ENCODE measurements at places on chromosomes 3 and 15.

DNA sequence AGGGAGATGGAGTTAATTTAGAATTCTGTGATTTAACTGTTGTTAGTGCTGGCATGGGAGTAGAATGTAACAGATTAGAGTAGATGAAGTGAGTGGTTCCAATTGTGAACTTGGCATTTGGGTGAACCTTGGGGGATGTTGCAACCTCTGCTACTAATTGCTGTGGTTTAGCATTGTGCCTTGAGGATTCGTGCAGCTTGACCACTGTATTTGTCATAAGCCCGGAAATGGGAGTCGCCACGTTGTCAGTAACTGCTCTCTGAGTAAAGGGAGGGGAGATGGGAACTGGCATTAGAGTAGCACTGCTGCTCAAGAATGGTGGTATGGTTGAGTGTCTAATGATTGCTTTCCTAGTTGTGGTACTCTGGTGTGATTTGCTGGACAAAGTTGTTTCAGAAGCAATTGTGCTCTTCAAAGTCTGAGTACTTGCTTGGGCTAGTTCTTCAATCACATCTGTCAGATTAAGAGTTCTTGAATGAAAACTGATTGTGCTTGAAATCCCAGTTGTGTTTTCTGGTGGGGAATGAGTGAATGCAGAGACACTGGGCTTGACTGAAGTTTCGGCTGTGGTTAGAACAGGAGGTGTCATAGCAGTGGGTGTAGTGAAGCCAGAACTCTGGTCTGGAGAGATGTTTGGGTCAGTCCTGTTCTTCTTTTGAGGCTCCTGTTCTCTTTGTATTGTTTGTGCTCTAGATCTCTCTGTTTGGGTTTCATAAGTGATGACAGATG, 15.4 kb downstream of the IGSF10 start:
- peak; percentile 83 for DNase-seq

DNA sequence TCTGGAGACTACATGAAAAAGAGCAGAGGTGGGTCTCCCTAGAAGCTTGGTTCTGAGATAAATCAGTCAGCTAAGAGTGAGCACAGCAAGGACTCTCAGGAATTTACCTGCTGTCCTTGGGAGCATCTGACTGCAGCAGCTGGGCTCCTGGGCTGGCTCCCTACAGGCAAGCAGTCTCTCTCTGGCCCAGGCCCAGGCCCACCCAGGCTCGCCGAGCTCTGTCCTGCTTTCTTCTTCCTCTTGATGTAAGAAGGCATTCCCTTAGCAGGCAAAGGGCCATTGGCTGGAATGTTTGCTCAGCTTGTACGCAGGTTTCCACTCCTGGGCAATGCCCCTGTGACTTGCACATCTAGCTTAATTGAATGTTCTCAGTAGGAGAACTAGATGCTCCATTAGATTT, 4.3 kb upstream of the RBP2 start:
- DNase-seq: no peak

GRCh38 chr3:9108876-9109567, 140.4 kb downstream of the SRGAP3 start:
- DNase-seq: no peak

DNA sequence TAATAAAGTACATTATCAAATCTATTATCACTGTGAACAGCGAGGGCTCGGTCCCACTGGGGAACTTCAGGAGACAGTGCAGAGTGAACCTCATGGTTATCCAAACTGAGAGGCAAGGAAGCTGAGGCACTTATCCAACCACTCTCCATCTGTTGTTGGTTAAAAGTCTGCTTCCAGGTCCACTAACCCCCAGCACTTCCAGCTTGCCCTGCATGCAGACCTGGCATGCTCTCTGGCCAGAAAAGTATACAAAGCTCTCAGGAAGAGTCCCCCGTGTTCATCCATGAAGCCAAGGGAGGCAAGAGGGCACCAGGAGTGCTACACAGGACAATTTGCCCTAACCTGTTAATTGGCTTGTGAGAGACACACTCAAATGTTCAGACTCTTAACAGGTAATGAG, 36.0 kb downstream of the FBN1 start:
- no peak for DNase-seq

GRCh38 chr15:27324886-27325615, 354.1 kb downstream of the GABRG3 start:
- DNase-seq: no peak

DNA sequence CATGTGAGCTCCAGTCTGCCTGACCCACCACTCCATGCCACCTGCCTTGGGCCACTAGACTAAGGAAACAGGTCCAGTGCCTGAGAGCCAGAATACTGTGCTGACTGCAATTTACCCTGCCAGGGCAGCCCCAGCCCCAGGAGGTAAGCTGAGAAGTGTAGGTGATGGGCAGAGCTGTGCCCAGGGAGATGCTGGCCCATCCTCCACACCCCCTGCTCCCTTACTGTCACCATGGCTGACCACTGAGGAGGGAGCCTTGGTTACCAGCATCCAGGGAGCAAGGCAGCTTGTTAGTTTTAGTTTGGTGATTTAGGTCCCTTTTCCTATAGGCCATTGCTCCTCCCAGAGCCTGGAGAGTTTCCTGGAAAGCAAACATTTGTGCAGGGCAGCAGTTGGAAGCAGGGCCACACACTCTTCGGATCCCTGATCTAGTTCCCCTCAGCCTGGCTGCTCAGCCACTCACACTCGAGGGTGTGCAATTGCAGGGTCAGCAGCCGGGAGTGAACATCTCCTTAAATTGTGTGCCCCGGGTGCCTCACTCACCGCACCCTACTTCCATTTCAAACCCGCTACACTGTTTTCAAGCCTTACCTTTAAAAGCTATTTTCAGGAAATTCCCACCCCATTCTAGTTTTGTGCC, 2.0 kb downstream of the GALNT15 start:
- DNase-seq: no peak

- no peak for DNase-seq
Observed at GRCh38 chr15:28033443-28033842, 65.7 kb downstream of the OCA2 start.

DNA sequence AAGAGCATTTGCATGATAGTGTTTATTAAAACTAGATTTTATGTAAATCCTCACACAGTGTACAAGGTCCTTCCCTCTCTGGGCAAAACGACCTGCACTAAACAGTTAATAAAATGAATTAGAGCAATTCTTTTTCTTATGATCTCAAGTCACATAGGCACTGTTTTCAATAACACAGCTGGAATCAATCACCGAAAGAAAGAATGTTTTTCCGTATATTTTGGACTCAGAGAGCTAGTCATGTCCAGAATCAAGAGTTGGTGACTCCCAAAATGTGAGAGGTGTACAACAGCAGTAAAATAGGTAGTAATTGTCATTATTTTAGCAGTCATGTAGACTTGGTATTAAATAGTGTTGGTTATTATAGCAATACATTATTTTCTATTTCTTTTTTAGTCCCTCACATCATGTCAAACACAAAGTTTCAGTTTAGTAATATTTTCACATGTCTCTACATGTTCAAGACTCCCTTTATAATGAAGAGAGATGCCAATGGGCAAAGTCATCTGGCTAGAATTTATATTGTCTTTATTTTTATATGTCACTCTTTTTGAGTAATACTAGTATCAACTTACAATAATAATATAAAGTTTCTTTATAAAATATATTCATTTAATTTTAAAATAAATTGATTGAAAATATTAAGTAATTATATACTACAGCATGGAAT, 448.6 kb upstream of the CDIN1 start:
- DNase-seq: no peak

GRCh38 chr15:74220475-74221248, 15.5 kb upstream of the CCDC33 start:
- DNase-seq: no peak

- DNase-seq: no peak
Observed at GRCh38 chr15:77040673-77041072, 30.2 kb downstream of the TSPAN3 start.

- DNase-seq: no peak
Observed at GRCh38 chr3:15978801-15979200, 181.0 kb upstream of the ANKRD28 start.

DNA sequence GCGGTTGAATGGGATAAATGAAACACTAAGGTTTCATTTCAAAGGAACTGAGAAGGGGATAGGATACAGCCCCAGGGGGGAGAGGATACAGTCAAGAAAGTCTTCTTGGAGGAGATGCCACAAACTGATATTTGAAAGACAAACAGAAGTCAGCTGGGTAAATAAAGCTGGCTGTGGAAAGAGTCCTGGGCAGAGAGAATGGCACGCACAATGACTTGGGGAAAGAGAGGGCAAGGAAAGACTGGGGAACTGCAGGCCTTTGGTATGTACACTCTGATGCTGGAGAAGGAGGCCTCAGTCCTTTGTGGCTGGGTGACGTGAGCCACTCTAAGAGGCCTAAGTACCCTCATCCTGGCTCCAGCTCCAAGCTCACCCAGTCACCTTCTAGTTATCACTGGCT, 45.2 kb upstream of the LMCD1 start:
- no peak for DNase-seq

- no peak for DNase-seq
Observed at GRCh38 chr3:167918008-167918596, 177.6 kb downstream of the GOLIM4 start.

DNA sequence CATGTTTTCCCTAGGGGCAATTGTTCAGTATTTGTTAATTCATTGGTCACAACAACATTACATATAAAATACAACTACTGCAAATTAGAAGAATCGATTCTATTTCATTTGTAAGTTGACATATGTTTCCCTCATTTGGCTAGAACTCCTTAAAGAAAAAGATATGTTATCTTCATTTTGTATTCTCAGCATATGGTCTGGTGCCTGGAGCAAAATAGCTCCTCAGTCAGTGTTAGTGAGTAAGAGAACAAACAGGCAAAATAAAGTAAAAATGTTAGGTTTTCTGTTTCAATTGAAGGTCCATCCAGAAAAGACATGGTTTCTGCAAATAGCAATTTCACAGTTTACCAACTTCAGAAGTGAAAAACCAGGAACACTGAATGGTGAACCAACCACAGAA, 1343.1 kb downstream of the ROBO1 start:
- DNase-seq: no peak

- no peak for DNase-seq
Observed at GRCh38 chr3:27657871-27658270, 64.3 kb downstream of the EOMES start.

DNA sequence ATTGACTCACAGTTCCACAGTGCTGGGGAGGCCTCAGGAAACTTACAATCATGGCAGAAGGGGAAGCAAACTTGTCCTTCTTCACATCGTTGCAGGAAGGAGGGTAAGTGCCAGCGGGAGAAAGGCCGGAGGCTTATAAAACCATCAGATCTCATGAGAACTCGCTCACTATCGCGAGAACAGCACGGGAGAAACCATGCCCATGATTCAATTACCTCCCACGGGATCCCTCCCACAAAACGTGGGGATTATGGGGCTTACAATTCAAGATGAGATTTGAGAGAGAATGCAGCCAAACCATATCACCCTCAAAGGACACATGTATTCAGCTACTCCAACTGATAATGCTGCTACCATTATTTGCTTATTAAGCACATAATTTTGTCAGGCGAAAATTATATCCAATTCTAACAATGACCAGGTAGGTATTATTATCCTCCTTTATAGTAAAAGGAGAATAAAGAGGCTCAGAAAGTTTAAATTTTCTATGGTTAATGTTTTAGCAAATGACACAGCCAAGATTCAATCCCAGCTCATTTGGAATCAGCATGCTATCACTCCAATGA, 327.2 kb upstream of the CDIN1 start:
- DNase-seq: no peak

DNA sequence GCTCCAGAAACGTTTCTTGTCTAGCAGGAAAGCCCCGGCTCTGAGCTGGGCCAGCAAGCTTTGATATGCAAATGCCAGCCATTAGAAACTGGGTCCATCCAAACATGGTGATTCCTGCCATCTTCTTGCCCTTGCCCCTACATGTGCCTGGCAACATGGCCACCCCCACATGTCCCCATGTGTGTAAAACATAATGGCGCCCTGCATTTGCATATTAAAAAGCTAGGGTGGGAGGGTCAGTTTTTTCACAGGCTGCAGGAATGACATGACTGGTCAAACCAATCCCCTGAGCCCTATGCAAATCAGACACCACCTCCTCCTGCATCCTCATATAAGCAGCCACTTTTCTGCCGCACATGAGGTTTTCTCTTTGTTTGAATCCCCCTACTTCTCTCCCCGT, 21.2 kb downstream of the GPR156 start:
- no peak for DNase-seq

GRCh38 chr3:160278210-160278609, 53.0 kb downstream of the C3orf80 start:
- DNase-seq: no peak

GRCh38 chr3:152870027-152870426, 35.1 kb downstream of the P2RY1 start:
- DNase-seq: no peak
